NCI-H1417 (cell line): ENCODE measurements at places on chromosomes 2 and 18.
A peak's percentile ranks its signal among the peaks of the same experiment; 100 is the strongest.

DNA sequence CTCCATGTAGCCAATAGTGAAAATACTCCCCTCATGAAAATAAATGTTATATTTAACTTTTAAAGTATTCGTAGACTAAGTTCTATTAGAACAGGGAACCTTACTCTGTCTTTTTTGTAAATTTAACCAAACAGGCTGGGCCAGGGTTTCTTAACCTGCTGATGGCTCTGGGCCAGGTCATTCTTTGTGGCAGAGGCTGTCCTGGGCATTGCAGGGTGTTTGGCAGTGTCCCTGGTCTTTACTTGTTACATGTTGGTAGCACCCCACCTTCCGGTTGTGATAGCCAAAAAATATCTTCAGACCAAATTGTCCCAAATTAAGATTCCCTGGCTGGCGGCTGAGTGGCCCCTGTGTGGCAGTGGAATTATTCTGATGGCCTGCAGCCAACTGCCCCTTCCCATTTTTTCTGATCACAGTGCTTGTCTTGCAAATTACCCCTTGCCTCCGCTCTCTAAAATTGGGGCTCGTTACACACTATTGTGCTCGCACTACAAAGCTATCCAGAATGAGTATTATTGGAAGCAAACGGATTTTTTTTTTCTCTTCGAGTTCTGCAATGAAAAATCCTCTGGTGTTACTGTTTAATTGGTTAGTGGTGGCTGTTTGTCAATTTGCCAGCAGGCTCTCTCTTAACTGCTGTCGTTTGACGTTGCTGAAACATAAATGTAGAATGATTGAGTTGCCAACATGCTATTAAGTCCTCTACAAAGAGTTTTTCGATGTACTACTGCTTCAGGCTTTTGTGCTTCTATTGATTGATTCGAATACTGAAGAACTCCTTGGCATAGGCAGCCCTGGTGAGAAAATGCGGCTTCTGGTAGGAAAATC lies 216.9 kb downstream of the SH3RF3 start:
- DNase-seq, result no peak

DNA sequence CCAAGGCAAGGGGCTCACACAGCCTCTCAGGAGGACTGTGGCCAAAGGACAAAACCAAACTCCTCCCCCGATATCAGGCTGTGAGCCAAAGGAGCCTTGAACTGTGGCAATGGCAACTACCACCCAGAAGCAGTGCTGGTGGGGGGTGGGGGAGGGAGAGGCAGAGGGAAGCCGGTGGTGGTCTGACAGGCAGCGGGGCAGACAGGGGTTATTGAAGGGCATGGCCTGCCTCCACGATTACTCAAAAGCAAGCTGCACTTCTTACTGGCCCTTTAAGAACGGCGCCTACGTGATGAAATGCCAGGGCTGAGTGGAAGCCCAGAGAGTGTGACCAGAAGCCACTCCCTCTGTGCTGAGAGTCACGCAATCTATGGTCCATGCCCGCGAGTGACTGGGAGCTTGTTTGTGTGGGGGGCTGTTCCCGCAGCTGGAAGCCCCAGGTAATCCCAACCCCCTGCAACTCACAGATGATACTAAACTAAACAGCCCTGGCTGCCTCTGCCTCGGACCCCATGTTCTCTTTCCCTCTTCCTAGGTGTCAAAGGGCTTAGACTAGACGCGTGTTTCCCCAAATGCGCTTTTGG lies 128.2 kb upstream of the CXCR4 start:
- no peak for DNase-seq

DNA sequence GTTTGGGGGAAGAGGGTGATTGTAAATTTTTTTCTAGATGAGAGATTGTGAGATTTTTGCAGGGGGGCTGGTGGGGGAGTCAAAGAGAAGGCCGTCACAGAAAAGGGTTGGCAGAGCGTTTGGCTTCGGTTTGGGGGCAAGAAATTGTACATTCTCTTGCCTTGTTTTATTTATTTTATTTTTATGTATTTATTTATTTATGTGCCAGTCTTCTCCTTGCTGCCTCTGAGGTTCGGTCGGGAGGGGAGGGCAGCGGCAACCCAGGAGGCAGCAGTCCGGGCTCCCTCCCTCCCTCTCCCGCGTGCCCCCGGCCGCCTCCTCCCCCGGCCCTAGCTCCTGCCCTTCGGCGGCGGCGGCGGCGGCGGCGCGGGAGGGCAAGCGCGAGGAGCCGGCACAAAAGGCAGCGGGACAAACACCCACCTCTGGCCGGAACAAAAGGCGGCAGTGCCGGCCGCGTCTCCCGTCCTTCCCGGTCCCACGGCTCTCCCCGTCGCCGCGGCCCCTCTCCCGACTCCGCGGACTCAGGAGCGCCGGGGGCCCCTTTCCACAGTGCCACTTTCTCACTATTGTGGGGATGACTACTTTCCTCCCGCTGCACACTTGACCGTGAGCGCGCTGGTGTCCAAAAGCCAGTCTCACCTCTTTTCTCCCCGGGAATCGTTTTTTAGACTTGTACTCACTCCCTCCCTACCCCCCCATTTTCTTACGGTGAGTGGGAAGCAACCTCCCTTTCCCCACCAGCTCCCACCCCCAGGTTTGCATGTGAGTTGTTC lies 1.2 kb downstream of the BCL11A start:
- peak; percentile 42 for DNase-seq

- peak; percentile 20 for DNase-seq
Observed at GRCh38 chr18:6406910-6407470, 7.7 kb downstream of the L3MBTL4 start.

GRCh38 chr2:38438133-38438882 lies 61.2 kb upstream of the ATL2 start:
- no peak for DNase-seq

DNA sequence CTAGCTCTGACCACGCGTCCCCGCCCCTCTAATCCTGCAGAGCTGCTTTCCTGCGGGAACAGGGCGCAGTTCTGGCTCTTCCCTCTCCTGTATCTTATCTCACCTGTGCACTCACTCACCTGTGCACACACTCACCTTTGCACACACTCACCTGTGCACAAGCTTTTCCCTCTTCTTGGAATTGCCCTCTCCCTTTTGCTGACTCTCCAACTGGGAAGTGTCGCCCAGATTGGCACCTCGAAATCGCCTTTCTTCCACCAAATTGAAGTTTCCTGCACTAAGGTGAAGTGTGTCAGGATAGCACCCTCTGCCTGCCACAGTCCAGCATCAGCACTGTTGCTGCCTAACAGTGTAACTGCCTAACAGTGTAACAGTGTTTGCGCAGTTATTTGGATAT lies 566 bp upstream of the CMPK2 start:
- DNase-seq, result peak; percentile 76

DNA sequence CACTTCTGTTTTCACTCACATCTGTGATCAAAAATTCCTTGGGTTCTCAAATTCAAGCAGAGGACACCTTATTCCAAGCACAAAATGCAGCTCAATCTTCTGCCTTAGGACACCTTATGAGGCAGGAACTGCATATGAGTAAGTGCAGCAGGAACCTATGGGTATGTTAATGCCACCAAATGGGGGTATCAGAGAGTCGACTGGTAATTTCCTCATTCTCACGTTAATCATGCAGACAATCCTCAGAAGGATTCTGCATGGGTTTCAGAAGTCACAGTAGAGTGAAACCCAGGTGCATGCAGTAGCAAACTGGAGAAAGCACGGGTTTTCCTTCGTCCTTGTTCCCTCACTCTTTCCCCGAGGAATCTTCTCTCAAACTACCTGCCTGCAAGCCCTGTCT lies 452.8 kb downstream of the CBLN2 start:
- no peak for DNase-seq

GRCh38 chr18:79695856-79696850 lies 16.6 kb downstream of the CTDP1 start:
- peak; percentile 50 for DNase-seq

DNA sequence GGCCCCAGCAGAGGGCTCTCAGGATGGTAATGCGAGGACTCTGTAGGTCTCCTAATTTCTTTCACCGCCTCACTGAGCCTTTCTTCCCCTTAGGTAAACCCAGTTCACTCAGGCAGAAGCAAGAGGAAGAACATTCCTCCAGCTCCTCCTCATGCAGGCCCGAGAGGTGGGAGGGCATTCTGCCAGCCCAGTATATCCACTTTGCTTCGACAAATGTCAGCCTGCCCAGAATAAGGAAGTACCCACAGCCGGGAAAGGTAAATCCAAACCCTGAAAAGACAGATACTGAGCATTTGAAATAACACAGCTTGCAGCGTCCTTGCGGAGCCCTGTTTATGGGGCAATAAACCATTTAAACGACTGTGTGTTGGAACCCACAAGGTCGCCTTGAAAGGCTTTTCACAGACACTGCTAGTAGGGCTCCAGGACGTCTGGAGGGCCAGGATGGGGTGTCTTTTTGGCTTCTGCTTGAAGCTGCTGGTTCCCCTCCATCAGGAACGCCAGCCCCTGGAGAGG lies 63.0 kb upstream of the STPG4 start:
- peak; percentile 52 for DNase-seq

- DNase-seq, result peak; percentile 4
Observed at GRCh38 chr18:61096226-61096625, 237.0 kb upstream of the CDH20 start.

DNA sequence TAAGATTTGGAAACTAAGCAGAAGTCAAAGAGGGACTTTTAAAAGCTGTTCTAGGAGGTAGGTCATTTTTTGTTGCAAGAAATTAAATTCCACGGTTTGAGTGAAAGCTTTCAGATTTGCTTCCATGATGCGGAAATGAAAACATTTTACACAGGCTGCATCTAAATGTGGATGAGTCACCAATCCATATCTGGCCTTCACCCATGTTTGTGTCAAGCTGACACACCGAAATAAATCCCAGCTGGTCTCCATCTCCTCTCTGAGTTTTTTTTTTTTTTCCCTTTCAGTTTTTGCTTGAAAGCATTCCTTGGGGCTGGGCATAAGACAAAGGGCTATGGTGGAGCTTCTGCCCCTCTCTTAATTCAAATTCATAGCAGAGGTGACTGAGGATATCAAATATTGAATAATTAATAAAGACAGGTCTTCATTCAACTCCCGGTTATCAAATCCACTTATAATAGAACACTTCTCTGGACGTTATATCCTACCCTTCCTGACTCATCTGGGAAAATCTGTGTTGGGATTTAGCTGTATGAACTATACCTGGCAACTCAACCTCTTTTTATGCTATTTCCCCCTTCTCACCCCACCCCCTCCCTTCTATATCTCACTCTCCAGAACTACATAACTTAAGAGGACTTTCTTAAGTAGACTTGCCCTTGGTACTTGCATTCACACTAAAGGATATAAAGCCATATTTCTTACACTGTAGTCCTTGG lies 558.3 kb upstream of the GCFC2 start:
- no peak for DNase-seq

DNA sequence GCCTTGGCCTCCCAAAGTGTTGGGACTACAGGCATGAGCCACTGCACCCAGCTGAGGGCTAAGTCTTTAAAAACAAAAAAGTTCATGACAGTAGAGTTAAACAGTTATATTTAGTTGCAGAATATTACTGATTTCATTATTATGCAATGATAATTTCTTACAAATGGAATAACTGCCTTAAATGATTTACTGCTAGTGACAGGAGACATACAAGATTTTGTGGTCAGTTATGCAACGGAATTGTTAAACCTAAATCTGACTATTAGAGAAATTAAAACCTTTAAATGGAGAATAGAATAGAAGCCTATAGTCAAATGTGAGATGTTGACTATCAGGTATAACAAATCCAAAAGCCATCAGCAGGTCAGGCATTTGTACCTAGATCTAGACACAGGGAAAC lies 10.3 kb upstream of the DNAJC10 start:
- DNase-seq, result no peak
